Amniotic epithelial cell (primary cell): ENCODE measurements at places on chromosomes 4 and X.

- peak; percentile 61 for DNase-seq
Measured at GRCh38 chr4:74320559-74321118, 12.4 kb downstream of the EPGN start.

DNA sequence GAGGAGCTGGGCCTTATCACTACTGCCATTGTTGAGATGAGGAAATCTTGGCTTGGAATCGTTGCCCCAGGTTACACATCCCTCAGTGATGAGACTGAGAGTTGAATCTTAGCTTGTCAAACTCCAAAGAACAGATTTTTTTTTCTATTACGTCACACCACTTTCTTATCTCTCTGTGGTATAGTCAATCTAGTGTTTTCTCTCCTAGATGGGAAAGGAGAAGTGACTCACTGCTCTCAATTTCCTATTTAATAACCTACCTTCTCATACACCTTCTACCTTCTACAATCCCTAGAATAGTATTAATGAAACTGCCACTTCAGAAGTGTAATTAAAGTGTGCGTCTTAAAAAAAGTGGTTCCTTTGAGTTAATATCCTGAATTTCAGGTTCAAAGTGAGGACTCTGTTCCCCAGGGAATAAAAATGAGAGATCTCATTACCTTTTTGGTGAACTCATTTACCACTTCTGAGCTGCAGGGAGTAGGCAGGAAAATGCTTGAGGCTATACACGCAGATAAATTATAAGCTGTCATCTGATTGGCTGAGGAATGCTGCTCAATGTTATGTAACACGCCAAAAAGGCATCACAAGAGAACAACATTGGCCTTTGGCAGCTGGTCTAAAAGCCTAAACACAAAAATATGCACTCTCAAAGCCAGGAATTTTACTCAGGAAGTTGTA lies 59.3 kb downstream of the MAD2L1 start:
- DNase-seq, result peak; percentile 96

DNA sequence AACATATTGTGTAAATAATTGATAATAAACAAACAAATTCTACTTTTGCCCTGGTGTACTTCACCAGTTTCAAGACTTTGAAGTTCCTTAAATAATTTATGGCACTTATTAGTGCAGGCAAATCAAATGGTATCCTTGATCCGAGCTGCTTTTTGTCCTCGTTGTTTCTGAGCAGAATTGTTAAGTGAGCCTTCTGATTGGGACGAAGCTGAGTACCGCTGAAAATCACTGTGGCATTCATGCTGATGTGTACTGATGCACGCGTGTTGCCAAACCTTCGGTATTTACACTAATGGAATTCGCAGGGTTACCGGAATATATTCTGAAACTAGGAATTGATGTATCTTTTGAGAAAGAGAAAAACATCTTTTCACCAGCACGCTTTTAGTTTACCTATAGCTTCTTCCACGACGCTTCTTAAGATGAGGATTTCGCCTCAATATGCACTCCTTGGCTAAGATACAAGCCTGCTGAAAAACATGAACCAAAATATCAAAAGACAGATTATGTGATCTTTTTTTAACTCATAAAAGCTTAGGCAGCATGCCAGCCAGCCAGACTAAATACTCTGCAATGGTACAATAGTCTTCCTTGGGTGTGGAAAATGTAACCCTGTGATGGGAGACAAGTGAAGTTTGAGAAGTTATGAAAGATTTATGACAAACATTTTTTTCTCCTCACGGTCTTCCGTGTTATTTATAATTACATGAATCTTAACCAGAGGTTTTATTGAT lies 48.9 kb upstream of the TENM3 start:
- DNase-seq, result peak; percentile 23

DNA sequence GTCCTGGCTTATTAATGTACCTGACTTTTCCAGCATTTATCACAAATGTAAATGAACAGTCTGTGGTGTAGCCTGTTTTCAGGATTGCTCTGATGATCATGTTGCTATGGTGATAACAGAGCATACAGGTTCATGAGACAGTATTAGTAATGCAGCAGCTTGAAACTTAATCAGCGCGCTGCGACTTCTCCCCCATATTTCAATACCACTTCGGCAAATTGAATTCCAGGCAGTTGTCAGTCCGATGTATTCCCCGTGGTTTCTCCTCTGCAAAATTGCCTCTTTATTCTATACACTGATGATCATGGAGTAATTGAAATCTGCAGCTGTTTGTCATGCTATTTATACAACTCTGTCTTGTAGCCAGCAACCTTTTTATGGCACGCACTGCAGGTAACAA lies 239.3 kb downstream of the C4orf33 start:
- no peak for DNase-seq

GRCh38 chrX:2504706-2505332 lies 4.0 kb upstream of the DHRSX start:
- no peak for DNase-seq

DNA sequence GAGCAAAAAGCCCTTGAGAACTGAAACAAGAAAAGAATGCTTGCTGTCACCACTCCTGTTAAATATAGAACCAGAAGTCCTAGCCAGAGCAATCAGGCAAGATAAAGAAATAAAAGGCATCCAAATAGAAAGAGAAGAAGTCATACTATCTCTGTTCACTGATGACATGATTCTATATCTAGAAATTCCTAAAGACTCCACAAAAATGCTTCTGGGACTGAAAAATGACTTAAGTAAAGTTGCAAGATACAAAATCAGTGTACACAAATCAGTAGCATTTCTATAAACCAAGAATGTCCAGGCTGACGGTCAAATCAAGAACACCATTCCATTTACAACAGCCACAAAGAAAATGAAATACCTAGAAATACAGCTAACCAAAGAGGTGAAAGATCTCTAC lies 552.7 kb upstream of the SLIT2 start:
- peak; percentile 5 for DNase-seq

GRCh38 chrX:120428309-120428708 lies 40.8 kb downstream of the LAMP2 start:
- peak; percentile 50 for DNase-seq

GRCh38 chr4:112766422-112766821 lies 129.5 kb downstream of the LARP7 start:
- DNase-seq, result peak; percentile 33
